ENCODE measurements at places on chromosomes 2 and 18.
A peak's percentile ranks its signal among the peaks of the same experiment; 100 is the strongest.

GRCh38 chr18:56511996-56512395 lies 126.4 kb downstream of the TXNL1 start:
- DNase-seq: no peak

DNA sequence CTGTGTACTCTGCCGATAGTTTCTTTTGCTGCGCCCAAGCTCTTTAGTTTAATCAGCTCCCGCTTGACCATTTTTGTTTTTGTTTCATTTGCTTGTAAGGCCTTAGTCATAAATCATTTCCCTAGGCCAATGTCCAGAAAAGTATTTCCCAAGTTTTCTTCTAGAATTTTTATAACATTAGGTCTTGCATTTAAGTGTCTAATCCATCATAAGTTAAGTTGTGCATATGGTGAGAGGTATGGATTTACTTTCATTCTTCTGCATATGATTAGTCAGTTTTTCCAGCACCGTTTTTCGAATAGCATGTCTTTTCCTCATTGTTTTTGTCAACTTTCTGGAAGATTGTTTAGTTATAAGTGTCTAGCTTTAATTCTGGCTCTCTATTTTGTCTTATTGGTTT lies 484.8 kb upstream of the CNTNAP5 start:
- no peak for DNase-seq

DNA sequence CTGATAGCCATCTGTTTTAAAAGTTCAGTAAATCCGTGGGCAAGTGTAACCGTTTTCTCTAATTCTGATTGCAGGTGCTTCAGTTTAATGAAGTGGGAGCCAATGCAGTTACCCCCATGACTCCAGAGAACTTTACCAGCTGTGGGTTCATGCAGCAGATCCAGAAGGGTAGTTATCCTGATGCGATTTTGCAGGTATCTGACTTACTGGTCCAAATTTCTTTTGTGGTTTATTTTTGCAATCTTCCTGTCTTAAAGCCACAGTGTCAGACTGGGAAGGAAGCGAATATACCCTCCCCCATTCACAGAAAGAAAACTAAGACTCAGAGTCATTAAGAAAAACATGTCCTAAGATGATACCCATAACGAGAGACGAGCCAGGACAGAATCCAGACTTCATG lies 7.7 kb downstream of the SERPINB2 start:
- DNase-seq: no peak

DNA sequence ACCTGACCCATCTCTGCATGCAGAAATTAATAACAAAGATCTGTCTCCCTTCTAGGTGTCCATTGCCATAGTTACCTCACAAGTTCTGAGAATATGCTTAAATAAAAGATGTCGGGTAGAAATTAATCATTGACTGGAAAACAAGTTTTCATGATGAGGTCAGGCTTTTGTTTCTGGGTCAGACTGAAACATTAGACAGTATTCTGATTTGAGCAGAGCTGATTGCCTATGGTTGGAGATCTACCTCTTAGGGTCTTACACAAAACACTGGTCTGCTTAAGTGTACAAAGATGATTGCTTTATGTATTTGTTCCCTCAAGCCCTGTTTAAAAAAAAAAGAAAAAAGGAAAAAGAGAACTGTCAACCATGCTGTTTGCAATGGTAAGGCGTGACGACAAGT lies 956.4 kb downstream of the CPS1 start:
- DNase-seq: no peak

GRCh38 chr2:147688242-147688641 lies 156.6 kb upstream of the ACVR2A start:
- DNase-seq: no peak

DNA sequence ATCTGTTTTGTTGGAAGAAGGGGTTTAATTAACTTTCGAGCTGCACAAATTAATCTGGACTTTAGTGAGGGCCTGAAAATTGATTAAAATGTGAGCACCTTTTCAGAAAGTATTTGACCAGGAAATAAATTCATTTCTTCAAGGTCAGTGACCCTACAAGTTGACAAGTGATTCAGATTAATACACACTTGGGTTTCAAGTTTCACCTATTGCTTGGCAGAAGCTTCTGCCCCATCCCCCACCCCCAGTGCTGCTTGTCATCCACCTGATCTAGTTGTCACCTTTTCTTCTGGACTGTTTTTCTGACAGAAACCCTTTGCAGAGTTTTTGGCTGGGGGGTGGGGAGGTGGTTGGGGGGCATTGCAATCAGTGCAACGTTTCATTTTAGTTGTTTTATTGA lies 46.2 kb downstream of the RPRM start:
- DNase-seq: no peak

DNA sequence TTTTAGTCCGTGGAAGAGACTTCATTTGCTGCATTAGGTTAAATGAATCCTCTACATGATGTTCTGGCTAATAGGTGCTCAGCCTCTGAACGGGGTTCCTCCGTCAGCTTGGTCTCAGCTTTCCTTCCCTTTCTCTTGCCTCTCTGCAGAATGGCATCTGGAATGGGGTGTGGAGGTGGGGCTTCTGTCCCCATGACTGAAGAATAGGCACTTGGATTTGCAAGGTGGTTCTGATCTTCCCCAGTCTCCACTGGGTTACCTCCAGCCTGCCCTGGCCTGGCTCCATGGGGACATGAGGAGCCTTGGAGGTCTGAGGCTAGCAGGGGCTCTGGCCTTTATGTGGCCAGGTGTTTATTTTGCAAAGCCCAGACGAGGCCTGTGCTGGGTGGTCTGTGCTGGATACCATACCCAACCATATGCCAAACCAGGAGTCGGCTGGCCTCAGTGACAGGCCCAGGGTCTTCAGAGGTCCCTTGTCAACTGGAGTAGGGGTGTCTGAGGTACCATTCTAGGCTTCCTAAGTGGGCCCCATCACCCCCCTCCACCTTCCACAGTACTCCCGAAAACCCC lies 28.2 kb upstream of the LAPTM4A start:
- no peak for DNase-seq

DNA sequence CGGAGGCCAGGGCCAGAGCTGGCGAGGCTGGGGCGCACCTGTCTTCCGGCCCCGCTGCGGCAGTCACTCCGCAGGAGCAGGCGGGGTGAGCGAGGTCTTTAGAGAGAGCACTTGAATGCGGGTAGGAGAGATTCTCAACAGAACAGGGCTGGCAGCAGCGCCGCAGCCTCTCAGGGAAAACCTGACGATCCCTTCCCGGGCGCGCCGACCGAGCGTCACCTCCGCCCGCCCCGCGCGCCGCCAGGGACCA lies 526 bp downstream of the PRKRA start:
- no peak for DNase-seq

DNA sequence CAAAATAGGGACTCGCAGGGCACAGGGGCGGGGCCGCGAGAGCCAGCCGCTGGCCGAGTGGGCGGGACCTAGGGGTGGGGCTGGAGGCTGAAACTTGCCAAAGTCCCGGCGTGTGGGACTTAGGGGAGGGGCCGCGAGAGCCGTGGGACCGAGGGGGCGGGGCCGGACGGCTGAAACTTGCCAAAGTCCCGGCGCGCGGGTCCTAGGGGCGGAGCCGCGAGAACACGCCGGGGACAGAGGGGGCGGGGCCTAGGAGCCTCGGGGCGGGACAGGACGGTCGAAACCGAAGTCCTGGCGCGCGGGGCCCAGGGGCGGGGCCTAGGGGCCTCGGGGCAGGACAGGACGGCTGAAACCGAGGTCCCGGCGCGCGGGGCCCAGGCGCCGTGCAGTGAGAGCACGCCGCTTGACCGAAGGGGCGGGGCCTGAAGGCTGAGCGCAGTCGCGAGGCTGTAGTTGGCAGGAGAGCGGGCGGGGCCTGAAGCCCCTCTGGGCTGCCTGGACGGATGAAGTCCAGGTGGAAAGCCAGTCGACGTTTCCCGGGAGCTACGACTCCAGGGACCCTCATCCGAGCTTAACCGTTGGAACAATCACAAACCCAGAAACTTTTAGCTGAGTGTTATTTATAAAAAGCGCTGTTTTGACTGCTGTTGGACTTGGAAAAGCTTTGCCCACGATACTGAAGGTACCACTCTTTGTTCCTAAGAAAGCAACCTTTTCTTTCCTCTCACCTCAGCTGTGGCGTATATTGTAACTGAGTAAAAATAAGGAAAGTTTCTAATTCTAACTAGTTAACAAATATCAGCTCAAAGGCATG lies 475 bp upstream of the BARD1 start:
- peak; percentile 96 for DNase-seq

DNA sequence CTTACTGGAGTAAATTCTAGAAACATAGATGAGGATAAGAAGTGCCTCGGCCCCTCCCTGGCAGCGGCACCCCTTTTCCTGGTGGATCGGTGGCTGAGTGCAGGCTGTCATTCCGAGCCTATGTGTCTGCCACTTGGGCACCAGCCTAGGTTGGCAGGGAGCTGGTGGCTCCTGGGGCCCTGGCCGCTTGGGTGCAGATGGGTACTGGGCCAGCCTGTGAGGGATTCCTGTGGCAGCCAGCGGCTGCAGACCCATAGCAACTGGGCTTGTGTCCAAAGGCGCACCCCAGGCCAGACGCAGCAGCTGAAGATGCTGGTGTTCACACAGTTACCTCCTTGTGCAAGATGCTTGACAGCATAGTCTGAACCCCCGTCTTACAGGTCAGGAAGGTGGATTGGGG lies 2.8 kb downstream of the SNORC start:
- DNase-seq: no peak

- DNase-seq: no peak
These were observed 147.3 kb downstream of the RDH14 start for GRCh38 chr2:18412980-18413675.

DNA sequence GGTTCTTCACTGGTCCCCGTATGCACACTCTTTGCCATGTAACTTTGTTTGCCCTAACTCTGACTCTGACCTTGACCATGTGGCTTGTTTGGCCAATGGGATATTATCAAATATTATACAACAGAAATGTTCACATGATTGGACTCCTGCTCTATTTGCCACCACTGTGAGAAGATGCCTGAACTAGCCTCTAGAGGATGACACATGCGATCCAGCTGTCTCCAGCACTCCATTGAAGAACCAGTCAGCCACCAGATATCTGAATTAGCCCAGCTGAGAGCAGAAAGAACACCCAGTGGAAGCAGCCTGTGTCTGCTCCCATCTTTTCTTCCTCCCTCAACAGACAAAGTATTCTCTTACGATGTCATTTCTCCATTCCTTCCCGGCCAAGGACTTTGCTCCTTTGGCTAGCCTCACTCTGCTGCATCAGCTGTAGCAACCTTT lies 412.1 kb downstream of the IRS1 start:
- DNase-seq: no peak

DNA sequence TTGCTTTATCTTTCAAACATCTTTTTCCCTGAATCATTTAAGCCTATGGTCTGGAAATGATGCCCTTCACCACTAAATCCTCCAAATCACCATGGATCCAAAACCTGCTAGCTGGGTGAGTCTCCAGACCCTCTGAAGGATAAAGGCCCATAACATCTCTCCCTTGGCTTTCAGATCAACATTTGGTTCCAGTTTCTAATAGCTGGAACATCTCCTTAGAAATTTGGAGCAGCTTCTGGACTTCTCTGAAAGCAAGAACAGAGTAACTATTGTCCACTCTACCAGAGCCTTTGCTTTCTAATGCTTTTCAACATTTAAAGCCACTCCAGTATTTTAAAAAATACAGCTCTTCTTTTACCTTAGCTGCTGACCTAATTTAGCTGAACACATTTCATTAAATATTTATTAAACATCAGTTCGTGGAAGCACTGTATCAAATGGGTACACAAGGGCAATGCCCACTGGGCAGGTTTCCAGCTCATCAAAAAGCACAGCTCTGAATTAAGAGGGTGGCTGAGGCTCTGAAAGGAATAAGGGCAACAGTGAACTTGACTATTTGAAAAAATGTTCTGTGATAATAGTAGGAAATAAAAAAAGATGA lies 75.3 kb downstream of the GALNT3 start:
- no peak for DNase-seq

DNA sequence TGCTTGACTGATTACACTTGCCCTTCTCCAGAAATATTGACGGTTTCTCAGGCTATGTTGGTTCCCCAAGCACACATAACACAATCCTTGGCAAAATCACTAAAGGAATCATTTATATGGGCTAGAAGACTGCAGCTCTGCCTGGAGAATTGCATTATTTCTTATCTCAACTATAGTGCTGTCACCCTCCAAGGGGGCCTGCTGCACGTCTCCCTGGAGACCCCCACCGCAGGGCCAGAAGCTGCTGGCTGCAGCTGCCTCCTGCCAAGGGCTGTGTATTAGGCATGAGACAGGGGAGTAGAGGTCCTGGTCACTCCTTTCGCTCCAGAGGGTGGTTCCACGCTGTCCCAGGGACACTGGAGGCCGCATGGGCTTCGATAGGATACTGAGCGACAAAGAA lies 76.6 kb downstream of the LRRC30 start:
- no peak for DNase-seq

- no peak for DNase-seq
These were observed 1.1 kb downstream of the TRABD2A start for GRCh38 chr2:84879584-84880394.

DNA sequence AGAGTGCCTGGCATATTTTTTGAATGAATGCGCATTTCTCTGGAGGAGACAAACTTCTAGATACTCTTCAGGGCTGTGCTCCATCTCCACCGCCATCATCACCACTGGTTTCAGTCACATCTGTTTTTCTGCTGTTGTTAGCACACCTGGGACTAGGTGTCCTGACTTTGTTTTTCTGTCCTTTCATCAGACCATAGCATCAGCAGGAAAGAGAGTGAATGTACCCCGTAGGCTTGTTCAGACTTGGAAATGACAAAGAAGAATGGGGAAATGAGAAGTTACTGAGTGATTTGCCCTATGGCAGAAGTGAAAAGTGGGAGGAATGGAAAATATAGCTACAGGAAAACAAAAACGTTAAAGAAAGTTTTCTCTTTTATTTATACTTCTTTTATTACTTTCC lies 965.2 kb upstream of the FANCL start:
- no peak for DNase-seq

GRCh38 chr2:54830546-54830945 lies 107.1 kb downstream of the EML6 start:
- DNase-seq: no peak

DNA sequence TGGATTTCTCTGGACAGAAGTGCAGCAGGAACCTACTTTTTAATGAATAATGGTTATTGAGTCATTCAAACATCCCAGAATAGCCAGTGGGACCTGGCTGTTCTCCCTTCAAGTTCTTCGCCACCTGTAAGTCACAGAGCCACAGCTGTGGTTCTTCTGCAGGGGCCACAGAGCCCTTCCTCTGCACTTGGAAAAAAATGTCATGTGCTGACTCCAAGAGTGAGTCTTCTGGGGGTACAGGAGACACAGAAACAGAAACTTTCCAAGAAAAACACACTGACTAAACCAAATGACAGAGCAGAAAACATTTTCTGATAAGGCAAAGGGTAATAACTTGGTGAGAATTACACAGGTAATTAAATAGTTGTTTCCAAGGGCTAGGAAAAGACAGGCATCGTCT lies 68.7 kb upstream of the FN1 start:
- no peak for DNase-seq

DNA sequence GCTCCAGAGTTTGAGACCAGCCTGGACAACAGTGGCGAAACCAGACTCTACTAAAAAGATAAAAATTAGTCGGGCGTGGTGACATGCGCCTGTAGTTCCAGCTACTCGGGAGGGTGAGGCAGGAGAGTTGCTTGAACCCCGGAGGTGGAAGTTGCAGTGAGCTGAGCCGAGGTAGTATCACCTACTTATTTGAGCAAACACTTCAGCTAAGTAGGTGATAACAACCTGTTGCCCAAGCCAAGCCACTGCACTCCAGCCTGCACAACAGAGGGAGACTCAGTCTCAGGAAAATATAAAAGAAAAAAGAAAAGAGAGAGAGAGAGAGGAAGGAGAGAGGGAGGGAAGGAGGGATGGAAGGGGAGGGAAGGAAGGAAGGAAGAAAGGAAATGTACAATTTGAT lies 21.3 kb downstream of the FER1L5 start:
- DNase-seq: no peak
